NCI-H82 (cell line): ENCODE measurements at places on chromosomes 4 and X.

GRCh38 chr4:129738175-129738574 lies 642.2 kb downstream of the C4orf33 start:
- no peak for DNase-seq

- no peak for DNase-seq
These were observed 103.2 kb downstream of the ENPP6 start for GRCh38 chr4:184114431-184114830.

- DNase-seq: no peak
These were observed 31.5 kb downstream of the GRIA3 start for GRCh38 chrX:123215397-123216089.

DNA sequence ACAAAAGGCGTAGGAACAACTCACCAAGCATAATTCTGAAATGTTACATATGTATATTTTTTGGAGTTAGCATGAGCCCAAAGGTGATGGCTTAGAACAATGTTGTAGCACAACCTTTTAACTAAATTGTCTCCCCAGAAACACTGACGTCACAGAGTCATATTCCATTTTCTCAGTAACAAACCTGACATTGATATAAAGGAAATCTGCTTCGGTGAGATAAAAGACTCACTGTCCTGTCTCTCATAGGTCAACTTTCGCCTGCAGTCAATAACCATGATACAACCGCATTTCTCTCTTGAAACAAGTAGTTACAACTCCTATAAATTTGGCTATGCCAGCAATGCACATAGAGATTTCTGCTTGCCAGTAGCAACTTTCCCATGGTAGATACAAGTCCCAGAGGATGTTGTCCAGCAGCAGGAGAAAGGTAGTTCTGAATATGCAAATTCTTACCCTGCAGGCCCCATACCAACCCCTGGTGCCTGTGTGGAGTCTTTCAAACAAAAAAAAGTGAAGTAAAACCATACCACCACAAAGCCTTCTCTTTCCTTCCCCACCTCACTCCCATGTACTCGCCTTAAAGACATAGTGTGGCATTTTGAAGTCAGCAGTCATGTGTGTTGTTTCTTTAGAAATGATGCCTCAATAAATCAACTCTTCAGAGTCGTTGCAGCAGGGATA lies 47.9 kb downstream of the MTM1 start:
- no peak for DNase-seq

GRCh38 chrX:10028283-10029104 lies 61.3 kb downstream of the CLDN34 start:
- DNase-seq: no peak

- no peak for DNase-seq
These were observed 249.4 kb downstream of the ADAMTS3 start for GRCh38 chr4:72319601-72320021.

- DNase-seq: no peak
These were observed 20.5 kb upstream of the FAM193A start for GRCh38 chr4:2515830-2516550.
